Transverse colon (tissue), 4 donors: ENCODE measurements at places on chromosomes 5 and 9. TPM values are rescaled to one million over a fixed set of nuclear protein-coding genes. Genes with fewer than 3 reads are reported as not detected.

TRAF1 gene
- total RNA-seq, result 7.2 TPM

GRCh38 chr9:36193023-36193422 is 2.3 kb downstream of the CLTA start:
- H3K36me3 ChIP-seq, result peaks cover 1% of the 10 kb centered on the region
- no peak for DNase-seq
- H3K27me3 ChIP-seq, result no peaks in the 10 kb centered on the region
- peaks cover 26% of the 10 kb centered on the region for H3K4me1 ChIP-seq

DNA sequence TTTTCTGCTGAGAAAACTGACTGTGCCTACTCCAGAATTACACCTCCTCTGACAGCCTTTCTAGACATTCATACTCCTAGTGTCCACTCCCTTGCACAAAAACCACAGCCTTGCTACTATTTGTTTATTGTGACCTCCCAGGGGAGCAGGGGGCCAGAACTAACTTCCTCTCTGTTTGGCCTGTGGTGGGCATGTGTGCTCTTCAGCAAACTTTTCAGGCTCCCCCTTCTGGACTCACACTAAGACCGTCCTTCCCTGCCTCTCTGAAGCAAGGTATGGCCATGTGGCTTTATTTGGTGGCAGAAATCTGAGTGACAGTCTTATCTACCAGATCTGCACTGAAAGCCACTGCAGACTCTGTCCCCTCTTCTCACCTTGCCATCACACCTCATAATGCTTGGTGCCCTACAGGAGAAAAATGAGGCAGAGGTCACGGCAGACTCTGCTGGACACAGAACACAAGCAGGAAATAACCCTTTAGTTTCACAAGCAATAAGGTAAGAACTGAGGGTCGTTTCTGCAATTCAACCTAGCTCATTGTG is 28.2 kb downstream of the LIFR start:
- no peak for DNase-seq
- H3K36me3 ChIP-seq, result no peaks in the 10 kb centered on the region
- H3K27ac ChIP-seq, result no peak overlapping the region
- H3K27me3 ChIP-seq, result no peaks in the 10 kb centered on the region
- H3K4me3 ChIP-seq, result no peak overlapping the region

DNA sequence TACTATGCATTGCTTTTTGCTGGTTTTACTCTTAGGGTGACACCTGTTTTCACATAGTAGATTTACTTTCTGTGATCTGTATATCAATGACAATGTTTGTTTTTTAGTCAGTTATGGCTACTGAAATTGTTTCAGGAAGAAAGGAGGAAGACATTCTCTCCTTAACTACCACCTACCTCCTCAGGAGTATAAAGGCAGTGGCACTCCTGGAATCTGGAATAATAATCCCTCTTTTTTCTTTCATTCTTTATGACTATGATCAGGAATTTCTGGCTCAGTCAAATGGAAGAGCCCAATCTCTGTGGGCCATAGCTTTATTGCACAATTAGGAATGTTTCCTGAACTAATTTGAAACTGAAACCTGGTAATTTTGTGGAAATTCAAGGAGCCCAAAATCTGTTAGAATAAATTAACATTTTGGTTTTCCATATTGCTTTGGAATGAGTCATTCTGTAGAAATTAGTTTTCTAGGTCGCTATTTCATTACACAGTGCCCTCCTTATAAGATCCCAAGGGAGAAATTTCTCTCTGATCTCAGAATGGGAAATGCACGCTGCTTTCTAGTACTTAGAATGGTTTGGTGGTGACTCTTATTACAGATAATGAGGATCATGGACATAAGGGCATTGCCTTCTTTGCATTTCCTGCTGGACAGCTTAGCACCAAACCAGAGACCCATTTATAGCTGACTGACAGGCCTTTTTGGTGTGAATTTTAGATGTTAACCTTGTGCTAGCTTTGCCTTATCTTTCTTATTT is 95.3 kb upstream of the VLDLR start:
- no peaks in the 10 kb centered on the region for H3K36me3 ChIP-seq
- no peak overlapping the region for H3K27ac ChIP-seq
- H3K27me3 ChIP-seq, result no peaks in the 10 kb centered on the region

DNA sequence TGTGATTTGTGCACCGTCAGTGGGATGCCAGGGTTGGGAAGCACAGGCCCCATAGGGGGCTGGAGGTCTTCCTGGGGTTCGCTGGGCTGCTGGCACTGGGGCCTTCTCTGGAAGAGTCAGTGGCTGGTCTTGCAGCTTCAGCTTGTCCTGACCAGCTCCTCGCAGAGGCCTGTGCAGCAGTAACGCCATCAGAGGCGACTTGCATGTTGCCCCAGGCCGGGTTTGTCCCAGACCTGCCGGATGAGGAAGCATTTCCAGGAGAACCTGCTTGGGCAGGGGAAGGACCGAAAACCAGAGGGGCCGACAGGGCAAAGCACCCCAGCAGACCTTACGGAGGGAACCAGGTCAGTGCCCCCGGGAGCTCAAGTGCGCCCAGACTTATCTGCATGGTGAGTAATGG is 54.7 kb upstream of the IRX2 start:
- H3K27me3 ChIP-seq, result no peaks in the 10 kb centered on the region
- no peaks in the 10 kb centered on the region for H3K36me3 ChIP-seq
- no peak overlapping the region for H3K27ac ChIP-seq
- H3K4me3 ChIP-seq, result no peak overlapping the region
- no peaks in the 10 kb centered on the region for H3K4me1 ChIP-seq

DNA sequence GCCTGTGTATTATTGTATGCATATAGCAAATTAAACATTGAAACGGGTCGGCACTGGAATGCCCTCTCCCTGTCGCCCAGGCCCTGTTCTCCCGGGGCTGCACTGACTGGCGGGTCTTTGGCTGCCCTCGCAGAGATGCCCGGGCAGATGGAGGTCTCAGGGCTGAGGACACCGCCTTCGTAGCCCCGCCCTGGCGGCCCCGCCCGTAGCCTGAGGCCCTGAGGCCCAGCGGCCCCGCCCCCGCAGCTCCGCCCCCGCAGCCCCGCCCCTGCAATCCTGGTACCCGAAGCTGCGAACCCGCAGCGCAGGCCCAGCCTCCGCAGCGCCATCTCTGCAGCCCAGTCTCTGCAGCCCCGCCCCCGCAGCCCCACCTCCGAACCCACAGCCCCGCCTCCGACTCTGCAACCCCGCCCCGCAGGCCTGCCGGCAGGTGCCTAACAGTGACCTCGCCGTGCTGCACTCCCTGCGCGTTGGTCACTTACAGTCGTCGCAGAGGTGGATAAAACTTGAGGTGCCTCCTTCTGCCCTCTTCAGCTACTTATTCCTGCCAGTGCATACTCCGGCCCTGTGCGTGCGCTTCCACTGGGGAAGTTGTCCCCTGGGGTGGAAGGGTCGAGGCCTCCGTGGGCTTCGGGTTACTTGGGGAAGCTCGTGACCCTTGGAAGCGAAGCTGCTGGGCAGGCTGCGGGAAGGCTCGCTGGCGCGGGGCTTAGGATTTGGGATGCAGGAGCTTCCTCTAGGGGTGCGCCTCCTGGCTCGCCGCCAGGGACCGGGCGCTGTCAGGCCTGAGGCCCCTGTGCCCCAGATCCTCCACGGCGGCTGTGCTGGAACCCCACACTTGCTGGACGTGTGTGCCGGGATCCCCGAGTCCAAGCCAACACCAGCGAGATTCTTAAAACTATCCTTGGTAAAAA is 72.3 kb downstream of the ICE1 start:
- H3K27me3 ChIP-seq, result peaks cover 17% of the 10 kb centered on the region
